Psoas muscle (tissue), 8 donors: ENCODE measurements at places on chromosomes 6 and 20. TPM values are rescaled to one million over a fixed set of nuclear protein-coding genes. Genes with fewer than 3 reads are reported as not detected.
A peak's percentile ranks its signal among the peaks of the same experiment; 100 is the strongest.

DEFB132 gene
- not detected for polyA plus RNA-seq

- no peaks in the 10 kb centered on the region for H3K27me3 ChIP-seq
- no peak for DNase-seq
- no peak overlapping the region for H3K4me3 ChIP-seq
- H3K36me3 ChIP-seq: peaks cover 62% of the 10 kb centered on the region
- H3K4me1 ChIP-seq: peaks cover 6% of the 10 kb centered on the region
These were observed 6.2 kb downstream of the KDM1B start for GRCh38 chr6:18161431-18161830.

- peaks cover 63% of the 10 kb centered on the region for H3K4me1 ChIP-seq
- peak overlapping the region; percentile 97 for H3K27ac ChIP-seq
- H3K36me3 ChIP-seq: peaks cover 7% of the 10 kb centered on the region
- no peak for DNase-seq
- H3K4me3 ChIP-seq: peak overlapping the region; percentile 99
- no peaks in the 10 kb centered on the region for H3K27me3 ChIP-seq
These were observed 1.7 kb downstream of the SOD2 start for GRCh38 chr6:159691133-159691962.

PAX1 gene
- polyA plus RNA-seq: 0.05 TPM

SCRT2 gene
- polyA plus RNA-seq: not detected

CTSZ gene
- polyA plus RNA-seq: 47.3 TPM

HDGFL1 gene
- polyA plus RNA-seq: not detected

DNA sequence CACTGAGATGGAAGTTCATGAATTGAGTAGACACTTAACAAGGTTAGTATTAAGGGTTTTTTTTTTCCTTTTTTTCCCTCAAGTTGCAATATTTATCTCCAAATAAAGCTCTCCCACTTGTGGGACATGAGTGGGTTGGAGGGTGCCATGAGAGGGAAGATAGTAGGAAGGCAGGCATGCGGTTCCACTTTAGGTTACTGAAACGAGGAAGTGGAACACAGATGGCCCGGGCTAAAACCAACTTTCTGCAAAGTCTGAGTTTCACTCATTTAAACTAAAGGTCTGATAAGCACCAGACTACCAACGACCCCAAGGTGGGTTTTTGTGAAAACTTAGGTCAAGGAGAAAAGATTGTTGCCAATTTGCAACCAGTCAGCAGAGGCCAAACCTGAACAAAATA lies 42.2 kb downstream of the TBC1D7 start:
- no peaks in the 10 kb centered on the region for H3K27me3 ChIP-seq
- H3K4me1 ChIP-seq: no peaks in the 10 kb centered on the region
- no peaks in the 10 kb centered on the region for H3K36me3 ChIP-seq
- no peak overlapping the region for H3K4me3 ChIP-seq
- no peak overlapping the region for H3K27ac ChIP-seq

DNA sequence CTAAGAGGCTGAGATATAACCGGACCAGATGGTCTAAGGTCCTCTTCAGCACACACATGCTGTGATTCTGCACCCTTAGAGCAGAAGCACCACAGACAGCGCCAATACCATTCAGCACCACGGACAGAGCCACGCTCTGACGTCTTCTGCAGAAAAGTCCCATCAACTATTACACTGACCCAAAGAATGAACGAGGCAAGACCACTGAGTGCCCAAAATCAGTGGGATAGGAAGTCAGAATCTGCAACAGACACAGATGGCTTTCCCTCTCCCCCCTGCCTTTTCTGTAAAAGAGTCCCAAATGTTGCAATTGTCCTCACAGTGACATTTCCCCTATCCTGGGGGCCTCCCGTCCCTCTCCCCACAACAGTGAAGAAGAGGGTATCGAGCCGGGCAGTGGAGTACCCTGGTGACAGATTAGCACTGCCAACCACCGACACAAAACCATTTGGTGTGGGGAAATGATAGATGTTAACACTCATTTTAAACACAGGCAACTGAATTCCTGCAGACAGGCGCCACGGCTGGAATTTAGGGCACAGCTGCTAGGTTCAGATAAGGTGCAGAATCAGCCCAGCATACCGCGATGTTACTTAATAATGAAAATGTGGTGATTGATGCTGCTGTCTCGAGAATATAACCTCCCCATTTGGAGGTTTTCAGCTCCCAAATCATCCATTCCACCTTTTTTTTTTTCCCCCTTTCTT lies 66.6 kb upstream of the CTNNBL1 start:
- H3K4me1 ChIP-seq: no peaks in the 10 kb centered on the region
- no peaks in the 10 kb centered on the region for H3K36me3 ChIP-seq
- DNase-seq: peak; percentile 31
- peaks cover 45% of the 10 kb centered on the region for H3K27me3 ChIP-seq
- no peak overlapping the region for H3K27ac ChIP-seq

DNA sequence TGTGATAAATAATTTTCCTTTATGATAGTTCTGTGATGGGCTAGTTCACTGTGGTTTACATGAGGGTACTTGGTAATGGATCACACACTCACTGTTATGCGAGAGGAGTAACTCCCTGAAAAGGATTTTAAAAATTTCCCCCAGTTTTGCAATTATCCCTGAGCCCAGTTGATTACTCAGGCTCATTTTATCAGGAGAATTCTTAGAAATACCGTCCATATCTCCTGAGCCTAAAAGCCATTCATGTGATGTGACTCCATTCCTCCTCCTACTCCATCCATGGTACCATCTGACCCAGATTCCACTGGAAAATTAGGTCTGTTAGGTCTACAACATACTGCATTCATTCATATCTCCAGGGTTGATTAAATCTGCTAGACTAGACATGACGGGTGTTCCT lies 16.4 kb upstream of the IBTK start:
- H3K27ac ChIP-seq: no peak overlapping the region
- H3K4me3 ChIP-seq: no peak overlapping the region
- no peak for DNase-seq

- DNase-seq: peak; percentile 31
- no peaks in the 10 kb centered on the region for H3K36me3 ChIP-seq
- H3K27ac ChIP-seq: peak overlapping the region; percentile 77
- H3K4me1 ChIP-seq: peaks cover 16% of the 10 kb centered on the region
- no peaks in the 10 kb centered on the region for H3K27me3 ChIP-seq
- H3K4me3 ChIP-seq: no peak overlapping the region
These were observed 331.2 kb downstream of the QKI start for GRCh38 chr6:163745536-163746400.

DNA sequence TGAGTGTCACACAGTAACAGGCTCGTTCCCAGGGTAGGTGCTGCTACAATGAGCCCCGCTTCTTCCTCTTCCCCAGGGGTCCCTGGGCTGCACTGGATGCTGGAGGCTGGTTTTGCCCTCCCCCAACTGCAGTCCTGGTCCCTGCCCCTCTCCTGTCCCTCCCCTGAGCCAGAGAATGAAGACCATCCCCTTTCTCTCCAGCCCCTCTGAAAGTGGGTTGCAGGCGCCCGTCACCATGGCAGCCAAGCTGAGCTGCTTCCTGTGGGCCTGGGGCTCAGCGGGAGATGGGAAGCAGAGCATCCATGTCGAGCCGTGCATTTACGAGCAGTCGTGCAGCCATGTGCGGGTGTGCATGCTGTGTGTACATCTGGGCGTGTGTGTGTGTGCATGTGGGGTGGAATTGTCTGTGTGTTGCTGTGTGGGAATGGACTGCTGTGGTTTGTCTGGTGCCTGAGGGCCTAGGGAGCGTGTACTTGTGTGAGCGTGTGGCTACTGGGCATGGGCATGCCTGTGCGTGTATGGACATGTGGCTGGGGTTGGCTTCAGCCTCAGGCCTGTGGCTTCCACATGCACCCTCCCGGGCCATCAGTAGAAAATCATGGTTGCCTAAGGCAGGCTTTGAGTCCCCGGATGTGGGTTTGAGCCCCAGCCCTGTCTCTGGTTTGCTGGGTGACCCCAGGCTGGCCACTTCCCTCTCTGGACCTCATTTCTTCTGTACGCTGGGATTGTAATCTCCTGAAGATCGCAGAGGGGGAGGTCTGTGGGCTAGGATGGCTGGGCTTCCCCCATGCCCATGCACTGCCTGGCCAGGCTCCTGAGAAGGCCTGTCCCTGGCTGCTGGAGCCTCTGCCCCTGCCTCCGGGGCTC lies 48.8 kb downstream of the SRC start:
- H3K36me3 ChIP-seq: no peaks in the 10 kb centered on the region
- no peak overlapping the region for H3K4me3 ChIP-seq
- no peaks in the 10 kb centered on the region for H3K4me1 ChIP-seq
- no peak overlapping the region for H3K27ac ChIP-seq
- peak; percentile 38 for DNase-seq

GRCh38 chr6:76697585-76697984 lies 625.1 kb upstream of the IMPG1 start:
- no peak for DNase-seq
- H3K36me3 ChIP-seq: no peaks in the 10 kb centered on the region
- H3K4me3 ChIP-seq: no peak overlapping the region
- no peaks in the 10 kb centered on the region for H3K27me3 ChIP-seq
- H3K4me1 ChIP-seq: no peaks in the 10 kb centered on the region

SYCP2L gene
- 0.25 TPM for polyA plus RNA-seq

DNA sequence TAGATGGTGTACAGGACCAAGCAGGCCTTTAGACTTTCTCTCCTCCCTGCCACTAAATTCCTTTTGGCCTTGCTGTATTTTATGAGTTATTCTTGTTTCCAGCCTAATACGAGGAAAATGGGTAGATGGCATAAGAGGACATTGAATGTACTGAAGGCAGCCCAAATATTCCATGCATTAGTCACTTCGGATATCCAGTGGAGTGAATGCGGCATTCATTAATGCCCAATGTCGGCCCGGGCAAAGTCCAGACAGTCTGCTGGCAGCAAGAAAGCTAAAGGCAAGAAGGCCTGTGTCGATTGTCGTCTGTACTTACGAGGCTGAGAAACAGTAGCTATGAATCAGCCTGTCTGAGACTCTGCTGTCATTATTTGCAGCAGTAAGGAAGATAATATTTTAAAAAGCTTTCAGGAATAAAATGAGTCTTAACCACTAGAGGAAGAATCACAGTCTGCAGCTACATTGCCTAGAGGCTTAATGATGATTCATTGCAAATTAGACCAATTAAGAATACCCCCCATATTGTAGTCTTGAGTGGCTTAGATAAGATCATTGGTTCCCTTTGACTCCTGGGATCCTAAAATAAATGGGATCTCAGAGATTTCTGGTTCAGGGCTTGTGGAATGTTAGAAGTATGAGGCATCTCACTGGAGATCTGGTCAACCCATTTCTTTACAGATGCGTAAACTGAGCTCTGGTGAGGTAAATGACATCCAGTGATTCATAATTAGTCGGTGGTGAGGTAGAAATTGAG lies 534.1 kb upstream of the JAG1 start:
- H3K36me3 ChIP-seq: no peaks in the 10 kb centered on the region
- no peak for DNase-seq
- no peak overlapping the region for H3K27ac ChIP-seq
- no peaks in the 10 kb centered on the region for H3K4me1 ChIP-seq
- no peaks in the 10 kb centered on the region for H3K27me3 ChIP-seq
